ENCODE measurements at places on chromosomes 12 and 14. TPM values are rescaled to one million over a fixed set of nuclear protein-coding genes. Genes with fewer than 3 reads are reported as not detected.

GRCh38 chr12:62305778-62306177, 45.6 kb downstream of the USP15 start:
- no peak for DNase-seq

- no peak for DNase-seq
Measured at GRCh38 chr14:99062772-99063418, 209.1 kb downstream of the BCL11B start.

DNA sequence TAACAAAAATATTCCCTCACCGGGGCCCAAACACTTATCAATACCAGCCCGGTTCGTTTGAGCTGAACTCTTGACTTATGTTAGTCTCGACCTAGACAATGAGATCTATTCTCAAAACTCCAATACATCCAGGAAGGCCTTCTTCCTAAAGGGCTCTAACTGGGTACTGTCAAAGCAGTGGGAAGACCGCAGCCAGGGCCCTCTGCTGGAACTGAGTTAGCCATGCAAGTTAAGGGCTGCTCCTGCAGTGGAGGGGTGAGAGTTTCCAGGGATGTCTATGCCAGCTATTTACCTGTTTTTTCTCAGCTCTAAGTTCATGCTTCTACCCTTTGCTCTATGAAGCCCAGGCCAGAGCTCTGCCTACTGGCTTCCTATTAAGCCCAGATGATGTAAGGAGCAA, 348.8 kb downstream of the GXYLT1 start:
- DNase-seq: no peak

DNA sequence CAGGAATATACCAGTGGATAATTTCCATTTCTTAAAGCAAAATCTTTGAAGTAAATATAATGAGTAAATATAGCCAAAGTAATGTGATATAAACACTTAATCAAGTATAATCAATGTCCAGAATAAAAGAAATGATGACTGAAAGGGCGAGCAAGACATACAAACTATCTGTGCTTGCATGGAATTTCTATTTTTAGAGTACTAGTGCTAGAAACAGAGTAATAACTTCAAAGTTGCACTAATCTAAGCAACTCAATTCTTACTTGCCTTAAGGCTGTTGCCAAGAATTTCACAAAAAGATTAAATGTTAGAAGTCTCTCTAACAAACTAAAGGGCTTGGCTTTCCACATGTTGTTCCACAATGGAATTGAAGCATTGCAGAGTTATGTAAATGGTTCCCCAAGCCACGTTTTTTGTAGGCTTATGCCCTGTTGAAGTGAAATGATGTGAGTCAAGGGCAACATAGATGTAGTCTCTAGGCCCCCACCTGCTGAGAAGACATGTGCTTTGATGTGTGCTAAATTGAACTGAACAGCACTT, 175.0 kb upstream of the LMNTD1 start:
- no peak for DNase-seq

MDGA2 gene
- 0.35 TPM for polyA plus RNA-seq
